ENCODE measurements at places on chromosomes 2 and 18.

DNA sequence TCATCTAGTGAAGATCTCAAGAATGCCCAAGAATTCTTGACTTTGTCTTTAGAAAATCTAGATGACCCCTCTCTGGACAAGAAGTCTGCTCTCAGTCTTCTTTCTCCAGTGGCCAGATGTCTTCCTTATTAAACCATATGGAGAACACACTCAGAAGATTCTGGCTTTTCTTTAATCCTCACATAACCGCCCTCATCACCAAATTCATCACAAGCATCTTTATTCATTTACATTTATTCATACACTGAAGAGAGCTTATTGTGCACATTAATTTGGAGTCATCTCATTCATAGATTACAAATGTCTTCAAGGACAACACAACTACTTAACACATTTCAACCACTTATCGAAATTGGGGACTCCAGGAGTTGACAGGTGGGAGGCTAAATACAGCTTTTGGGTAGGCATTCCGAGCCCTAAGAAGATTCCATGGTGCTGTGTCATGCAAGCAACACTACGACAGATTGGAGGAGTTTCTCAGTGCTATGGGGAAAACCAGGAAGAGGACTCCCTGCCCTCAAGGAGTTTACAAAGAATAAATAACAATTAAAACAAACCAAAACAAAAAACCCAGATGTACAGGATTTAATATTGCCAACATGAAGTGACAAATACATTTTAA, 64.8 kb upstream of the LCLAT1 start:
- DNase-seq = no peak

GRCh38 chr2:145764631-145765030, 1244.7 kb upstream of the ZEB2 start:
- DNase-seq = no peak

DNA sequence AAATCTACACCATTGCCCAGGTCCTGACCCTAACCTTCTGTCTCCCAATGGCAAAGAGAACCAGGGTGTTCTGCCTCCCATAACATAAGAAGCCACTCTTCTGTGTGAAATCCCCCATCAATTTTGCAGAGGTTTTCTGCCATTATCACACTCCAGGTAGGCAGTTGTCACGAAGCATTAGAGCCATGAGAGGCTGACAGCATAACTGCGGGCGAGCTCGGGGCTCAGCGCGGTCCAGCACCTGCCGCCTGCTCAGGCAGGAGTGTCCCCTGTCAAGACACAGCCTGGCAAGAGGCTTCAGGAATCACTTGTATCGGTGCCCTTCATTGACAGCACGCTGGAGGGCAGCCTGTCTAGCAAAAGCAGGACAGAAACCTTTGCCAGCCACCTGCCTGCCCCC, 251.2 kb downstream of the SATB2 start:
- DNase-seq = no peak

DNA sequence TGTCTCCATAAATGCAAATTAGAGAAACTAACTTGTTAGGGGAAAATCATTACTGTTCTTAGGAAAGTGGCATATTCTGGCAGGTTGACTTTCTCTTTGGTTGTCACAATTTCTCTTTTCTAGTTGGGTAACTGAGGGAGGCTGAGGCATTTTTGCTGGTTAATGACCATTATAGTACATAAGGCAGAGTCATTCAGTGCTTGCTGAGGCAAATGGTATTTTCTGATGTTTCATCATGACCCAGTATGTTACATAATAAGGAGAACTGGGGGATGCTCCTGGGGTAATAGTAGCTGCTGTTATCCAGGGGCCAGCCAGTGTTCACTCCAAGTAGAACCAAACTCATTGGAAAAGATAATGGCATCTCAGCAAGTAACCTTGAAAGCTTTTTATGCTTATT, 62.3 kb downstream of the ITGA6 start:
- no peak for DNase-seq

GRCh38 chr2:27238976-27239375, 21.8 kb downstream of the CAD start:
- no peak for DNase-seq

All from iPS DF 6.9 (cell line).